ENCODE measurements at places on chromosomes 5 and 9.
A peak's percentile ranks its signal among the peaks of the same experiment; 100 is the strongest.

- H3K36me3 ChIP-seq: no peaks in the 10 kb centered on the region
- no peak for DNase-seq
- no peaks in the 10 kb centered on the region for H3K4me1 ChIP-seq
- no peak overlapping the region for H3K27ac ChIP-seq
Measured at GRCh38 chr9:27990524-27990923, 417.2 kb upstream of the C9orf72 start.

- H3K27ac ChIP-seq: no peak overlapping the region
- no peak for DNase-seq
- H3K36me3 ChIP-seq: no peaks in the 10 kb centered on the region
- no peak overlapping the region for H3K4me3 ChIP-seq
- H3K4me1 ChIP-seq: no peaks in the 10 kb centered on the region
Measured at GRCh38 chr5:169411786-169412430, 111.0 kb upstream of the SLIT3 start.

GRCh38 chr5:179862296-179862695 lies 3.7 kb upstream of the MRNIP start:
- H3K27ac ChIP-seq: no peak overlapping the region
- peaks cover 54% of the 10 kb centered on the region for H3K36me3 ChIP-seq
- no peaks in the 10 kb centered on the region for H3K27me3 ChIP-seq
- H3K4me3 ChIP-seq: no peak overlapping the region
- no peak for DNase-seq

DNA sequence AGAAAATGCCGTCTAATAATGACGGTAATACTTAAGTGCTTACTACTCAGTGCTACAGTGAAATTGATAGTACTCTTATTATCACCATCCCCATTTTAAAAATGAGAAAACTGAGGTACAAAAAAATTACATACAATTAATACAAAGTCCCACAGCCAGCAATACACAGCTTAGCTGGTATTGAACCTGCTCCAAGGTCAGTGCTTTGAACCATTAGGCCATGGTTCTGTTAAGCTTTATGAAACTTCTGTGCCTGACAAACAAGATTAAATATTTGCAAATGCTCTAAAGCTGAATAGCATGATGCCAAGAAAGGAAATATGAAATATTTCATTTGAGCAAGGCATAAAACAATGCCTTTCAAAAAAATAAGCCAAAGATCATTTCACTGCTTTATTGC lies 357.2 kb downstream of the ARRDC3 start:
- no peaks in the 10 kb centered on the region for H3K27me3 ChIP-seq
- H3K4me3 ChIP-seq: no peak overlapping the region
- H3K36me3 ChIP-seq: no peaks in the 10 kb centered on the region
- peaks cover 41% of the 10 kb centered on the region for H3K4me1 ChIP-seq

GRCh38 chr9:111857555-111858211 lies 38.9 kb upstream of the UGCG start:
- H3K27ac ChIP-seq: no peak overlapping the region
- no peaks in the 10 kb centered on the region for H3K36me3 ChIP-seq
- no peak overlapping the region for H3K4me3 ChIP-seq
- DNase-seq: peak; percentile 70

DNA sequence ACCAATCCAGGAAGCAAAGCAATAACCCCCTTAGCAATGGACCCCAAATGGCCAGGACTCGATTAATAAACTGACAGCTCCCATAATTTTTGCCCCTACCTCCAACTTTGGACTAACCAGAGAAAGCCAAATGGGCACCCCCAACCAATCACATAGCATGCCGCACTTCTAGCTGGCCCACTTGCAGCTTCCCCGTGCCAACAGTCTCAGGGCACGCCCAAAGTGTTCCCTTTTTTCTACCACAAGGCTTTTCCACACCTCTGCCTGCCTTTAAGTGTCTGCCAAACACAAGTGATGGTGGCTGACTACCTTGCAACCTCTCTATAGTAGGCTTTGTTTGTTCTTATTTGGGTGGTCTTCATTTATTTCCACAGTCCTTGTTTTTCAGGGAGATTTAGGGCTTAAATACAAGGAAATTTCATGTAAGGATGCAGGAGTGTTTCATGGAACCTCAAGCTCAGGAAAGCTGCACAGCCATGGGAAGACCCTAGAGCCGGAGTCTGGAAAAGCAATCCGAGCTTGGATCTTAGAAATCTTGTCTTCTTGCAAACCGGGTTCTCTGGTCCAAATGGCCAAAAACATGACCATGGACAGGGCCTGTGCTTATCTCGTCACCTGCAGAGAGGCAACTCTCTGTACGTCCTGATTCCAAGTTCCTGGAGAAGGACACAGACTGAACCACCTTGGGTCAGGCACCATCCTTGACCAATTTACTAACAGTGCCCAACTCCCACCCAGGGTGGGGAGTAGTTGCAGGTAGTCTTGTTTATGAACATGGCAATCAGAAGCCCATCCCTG lies 89.2 kb downstream of the THBS4 start:
- H3K4me1 ChIP-seq: no peaks in the 10 kb centered on the region
- no peaks in the 10 kb centered on the region for H3K27me3 ChIP-seq
- no peak overlapping the region for H3K27ac ChIP-seq
- no peak overlapping the region for H3K4me3 ChIP-seq

- peaks cover 75% of the 10 kb centered on the region for H3K36me3 ChIP-seq
- H3K4me3 ChIP-seq: no peak overlapping the region
- DNase-seq: peak; percentile 89
- H3K4me1 ChIP-seq: peaks cover 14% of the 10 kb centered on the region
- no peaks in the 10 kb centered on the region for H3K27me3 ChIP-seq
Measured at GRCh38 chr9:35736201-35736633, 3.8 kb downstream of the CREB3 start.

DNA sequence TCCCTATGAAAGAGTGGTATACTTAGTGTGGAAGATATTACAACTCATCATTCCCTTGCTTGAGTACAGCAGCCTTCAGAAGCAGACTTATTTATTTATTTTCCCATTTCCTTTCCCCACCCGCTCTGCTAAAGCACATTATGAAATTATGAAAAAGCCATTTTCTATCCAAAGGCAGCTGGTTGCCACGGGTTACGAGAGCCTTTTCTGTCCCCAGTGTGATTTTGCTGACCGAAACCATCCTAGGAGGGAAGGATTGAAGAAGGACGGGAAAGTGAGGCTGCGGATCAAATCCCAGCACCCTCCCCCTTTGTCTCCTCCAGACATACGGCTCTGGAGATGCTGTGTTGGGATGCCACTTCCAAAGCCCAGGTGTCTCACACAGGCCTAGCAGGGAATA lies 246.9 kb downstream of the TLR4 start:
- H3K36me3 ChIP-seq: no peaks in the 10 kb centered on the region
- H3K27me3 ChIP-seq: no peaks in the 10 kb centered on the region
- H3K4me1 ChIP-seq: no peaks in the 10 kb centered on the region

- H3K36me3 ChIP-seq: no peaks in the 10 kb centered on the region
- peaks cover 19% of the 10 kb centered on the region for H3K4me1 ChIP-seq
- H3K27ac ChIP-seq: no peak overlapping the region
- no peak for DNase-seq
- H3K4me3 ChIP-seq: no peak overlapping the region
- peaks cover 53% of the 10 kb centered on the region for H3K27me3 ChIP-seq
Measured at GRCh38 chr9:130943221-130943620, 4.2 kb upstream of the FIBCD1 start.

DNA sequence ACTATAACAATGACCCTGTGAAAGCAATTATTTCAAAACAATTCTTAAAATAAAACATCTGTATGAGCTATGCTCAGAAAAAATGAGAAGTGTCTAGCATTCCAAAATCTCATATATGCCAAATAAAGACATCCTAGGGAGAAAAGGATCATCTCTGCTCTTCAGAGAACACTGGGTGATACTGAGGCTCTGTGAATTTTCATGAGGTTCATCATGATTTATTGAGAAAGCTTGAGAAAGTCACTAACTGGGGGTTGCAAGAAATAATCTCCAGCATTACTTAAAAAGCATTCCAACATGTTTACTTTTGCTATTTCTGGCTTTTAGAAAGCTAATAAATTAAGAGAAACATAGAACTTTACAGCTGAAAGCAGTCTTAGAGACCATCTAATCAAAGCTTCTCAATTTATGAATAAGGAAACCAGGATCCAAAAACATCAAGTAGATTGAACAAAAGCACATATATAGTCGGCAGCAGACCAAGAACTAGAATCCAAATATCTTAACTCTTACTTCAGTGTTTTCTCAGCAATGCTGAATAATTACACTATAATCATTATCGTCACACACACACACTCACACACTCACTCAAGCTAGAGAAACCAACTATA lies 372.8 kb downstream of the NR2F1-AS1 start:
- no peak overlapping the region for H3K4me3 ChIP-seq
- no peaks in the 10 kb centered on the region for H3K36me3 ChIP-seq
- H3K4me1 ChIP-seq: no peaks in the 10 kb centered on the region
- H3K27me3 ChIP-seq: no peaks in the 10 kb centered on the region
- H3K27ac ChIP-seq: peak overlapping the region; percentile 35

DNA sequence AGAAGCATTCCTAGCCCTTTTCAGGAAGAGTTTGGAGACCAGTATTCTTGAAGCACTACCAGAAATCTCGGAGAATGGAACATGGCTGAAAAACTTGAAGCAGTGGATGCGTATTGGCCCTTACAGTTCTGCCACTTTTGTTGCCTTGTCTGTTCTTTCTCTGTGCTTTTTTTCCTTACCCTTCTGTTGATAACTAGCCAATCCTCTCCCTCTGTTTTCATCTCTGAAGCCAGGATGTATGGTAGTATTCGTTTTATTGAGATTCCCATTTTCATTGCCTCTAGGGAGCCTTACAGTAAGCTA lies 564 bp upstream of the CCNH start:
- H3K27ac ChIP-seq: peak overlapping the region; percentile 93
- peaks cover 16% of the 10 kb centered on the region for H3K36me3 ChIP-seq
- DNase-seq: no peak
- H3K4me1 ChIP-seq: peaks cover 11% of the 10 kb centered on the region
- peak overlapping the region; percentile 84 for H3K4me3 ChIP-seq

GRCh38 chr9:81631218-81631745 lies 58.1 kb downstream of the TLE1 start:
- DNase-seq: no peak
- peaks cover 40% of the 10 kb centered on the region for H3K4me1 ChIP-seq
- peaks cover 27% of the 10 kb centered on the region for H3K36me3 ChIP-seq
- H3K27me3 ChIP-seq: no peaks in the 10 kb centered on the region

DNA sequence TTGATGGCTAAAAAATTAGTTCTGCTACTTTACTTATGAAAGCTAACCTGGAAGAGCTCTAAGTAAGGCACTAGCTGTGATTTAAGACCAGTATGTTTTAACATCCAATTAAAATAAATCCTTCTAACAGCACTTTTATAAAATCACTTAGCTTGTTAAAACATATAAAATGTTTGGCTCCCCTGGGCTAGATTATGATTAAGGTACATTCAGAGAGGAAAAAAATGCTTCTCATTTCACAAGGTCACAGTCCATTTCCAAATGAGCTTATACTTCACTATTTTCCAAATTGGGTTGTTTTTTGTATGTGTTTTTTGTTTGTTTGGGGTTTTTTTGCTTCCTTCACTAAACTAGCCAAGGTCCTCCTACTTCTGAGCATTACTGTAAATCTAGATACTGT lies 875.0 kb upstream of the DMAC1 start:
- no peak overlapping the region for H3K4me3 ChIP-seq
- no peak overlapping the region for H3K27ac ChIP-seq
- no peak for DNase-seq
- H3K4me1 ChIP-seq: no peaks in the 10 kb centered on the region
- no peaks in the 10 kb centered on the region for H3K27me3 ChIP-seq
- H3K36me3 ChIP-seq: no peaks in the 10 kb centered on the region

DNA sequence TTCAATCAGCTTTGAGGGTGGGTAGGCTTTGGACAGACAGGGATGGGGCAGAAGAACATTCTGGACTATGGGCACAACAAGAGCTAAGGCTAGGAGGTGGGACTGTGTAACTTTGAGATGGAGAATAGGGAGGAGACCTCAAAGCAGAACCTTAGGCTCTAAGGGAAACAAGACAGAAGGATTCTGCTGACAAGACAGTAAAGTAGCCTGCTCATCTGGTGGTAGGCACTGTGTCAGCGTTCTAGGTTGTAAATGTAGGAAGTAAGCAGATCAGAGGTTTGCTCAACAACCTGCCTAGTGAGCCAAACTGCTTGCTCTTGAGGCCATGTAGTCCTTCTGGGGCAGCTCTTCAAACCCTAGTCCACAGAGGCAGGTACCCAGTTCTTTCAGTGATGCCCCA lies 15.0 kb upstream of the IL12B start:
- DNase-seq: no peak
- no peaks in the 10 kb centered on the region for H3K4me1 ChIP-seq
- no peaks in the 10 kb centered on the region for H3K27me3 ChIP-seq
- H3K4me3 ChIP-seq: no peak overlapping the region
- H3K36me3 ChIP-seq: no peaks in the 10 kb centered on the region

DNA sequence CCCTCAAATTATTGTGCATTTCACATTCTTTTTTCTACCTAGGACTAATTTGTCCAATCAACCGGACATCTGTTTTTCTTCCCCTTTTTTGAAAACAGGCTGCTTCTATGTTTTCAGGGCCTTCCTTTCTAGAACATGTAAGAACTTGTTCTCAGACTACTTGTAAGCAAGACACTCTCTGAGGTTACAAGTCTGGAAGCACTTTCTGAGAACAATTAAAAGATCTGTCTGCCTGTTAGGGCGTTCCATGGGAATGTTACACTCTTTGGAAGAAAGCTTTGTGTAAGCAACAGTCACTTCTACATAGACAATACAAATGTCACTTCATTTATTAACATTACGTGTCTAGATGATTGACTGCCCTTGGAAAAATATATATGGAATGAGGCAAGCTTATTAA lies 50.9 kb upstream of the HSPB3 start:
- no peak for DNase-seq
- no peaks in the 10 kb centered on the region for H3K4me1 ChIP-seq
- no peaks in the 10 kb centered on the region for H3K36me3 ChIP-seq
- no peak overlapping the region for H3K4me3 ChIP-seq

GRCh38 chr5:151104795-151105194 lies 24.0 kb upstream of the TNIP1 start:
- H3K27ac ChIP-seq: peak overlapping the region; percentile 81
- DNase-seq: no peak
- H3K27me3 ChIP-seq: no peaks in the 10 kb centered on the region
- peaks cover 91% of the 10 kb centered on the region for H3K36me3 ChIP-seq
- H3K4me1 ChIP-seq: peaks cover 50% of the 10 kb centered on the region

DNA sequence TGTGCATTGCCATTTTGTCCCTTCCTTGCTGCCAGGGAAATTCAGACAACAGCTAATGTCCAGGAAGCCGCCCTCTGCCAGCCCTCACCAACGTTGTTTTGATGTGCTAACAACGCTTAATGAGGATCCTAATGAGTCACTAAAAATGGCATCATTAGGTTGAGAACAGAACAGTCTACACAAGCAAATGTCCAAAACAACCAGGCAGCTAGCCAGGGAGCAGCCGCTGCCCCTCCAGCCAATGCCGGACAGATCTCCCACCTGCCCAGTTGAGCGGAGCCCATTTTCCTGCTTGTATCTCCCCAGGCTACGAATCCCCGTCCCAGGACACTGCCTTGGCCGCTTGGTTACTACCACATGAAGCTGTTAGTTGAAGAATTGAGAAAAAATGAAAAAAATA lies 40.4 kb upstream of the UNC5A start:
- H3K4me3 ChIP-seq: no peak overlapping the region
- no peaks in the 10 kb centered on the region for H3K4me1 ChIP-seq
- no peaks in the 10 kb centered on the region for H3K36me3 ChIP-seq
- no peak overlapping the region for H3K27ac ChIP-seq
